ENCODE measurements at places on chromosomes 16 and 17.

- DNase-seq: no peak
These were observed 35.8 kb upstream of the HAPSTR1 start for GRCh38 chr16:9055661-9056060.

DNA sequence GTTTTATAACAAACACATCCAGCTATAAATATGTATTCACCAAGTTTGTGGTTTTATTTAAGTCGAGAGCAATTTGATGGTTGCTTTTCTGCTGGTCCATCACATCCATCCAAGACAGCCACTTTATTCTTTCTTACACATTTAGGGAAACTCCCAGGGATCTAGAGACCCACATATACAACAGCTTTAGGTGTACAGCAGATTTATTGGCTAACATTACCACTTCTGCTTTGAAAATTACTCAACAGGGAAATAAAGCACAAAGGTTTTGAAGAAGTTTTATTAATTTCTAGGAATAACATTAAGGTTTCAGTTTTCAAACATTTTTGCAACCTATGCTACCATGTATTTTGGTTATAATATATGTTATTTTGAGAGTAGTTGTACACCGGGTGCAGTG, 6.9 kb downstream of the ERCC4 start:
- no peak for DNase-seq

DNA sequence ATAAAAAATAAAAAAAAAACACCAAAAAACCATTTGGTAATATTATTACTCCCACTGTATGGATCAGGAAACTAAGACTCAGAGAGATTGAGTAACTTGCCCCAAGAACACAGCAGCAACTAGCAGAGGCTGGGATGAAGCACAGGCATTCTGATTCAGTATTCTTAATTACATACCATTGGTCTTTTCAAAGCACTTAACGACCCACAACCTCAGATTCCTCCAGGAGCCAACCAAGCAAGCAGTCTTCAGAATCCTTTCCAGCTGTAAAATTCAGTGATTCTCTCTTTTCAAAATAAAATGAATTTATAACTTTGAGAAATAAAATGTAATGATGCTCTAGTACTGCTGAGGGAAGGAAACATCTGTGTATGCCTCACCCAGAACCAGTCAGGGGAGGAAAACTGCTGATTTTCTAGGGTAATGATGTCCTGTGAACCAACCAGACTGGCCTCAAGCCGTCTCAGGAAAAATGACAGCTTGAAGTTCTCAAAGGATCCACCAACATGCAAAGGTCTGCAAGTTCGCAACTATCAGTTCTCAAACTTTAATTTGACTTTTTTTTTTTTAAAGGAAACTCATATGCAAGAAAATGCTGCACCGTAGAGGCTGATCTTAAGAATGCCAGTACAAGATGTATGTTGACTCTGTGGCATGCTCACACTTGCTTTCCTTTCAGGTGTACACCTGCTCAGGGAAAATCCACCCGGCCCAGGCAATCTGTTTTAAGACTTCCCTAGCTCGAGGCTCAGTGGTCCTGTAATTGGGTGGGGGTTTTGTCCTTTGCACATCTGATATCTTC, 9.0 kb downstream of the CUEDC1 start:
- no peak for DNase-seq

DNA sequence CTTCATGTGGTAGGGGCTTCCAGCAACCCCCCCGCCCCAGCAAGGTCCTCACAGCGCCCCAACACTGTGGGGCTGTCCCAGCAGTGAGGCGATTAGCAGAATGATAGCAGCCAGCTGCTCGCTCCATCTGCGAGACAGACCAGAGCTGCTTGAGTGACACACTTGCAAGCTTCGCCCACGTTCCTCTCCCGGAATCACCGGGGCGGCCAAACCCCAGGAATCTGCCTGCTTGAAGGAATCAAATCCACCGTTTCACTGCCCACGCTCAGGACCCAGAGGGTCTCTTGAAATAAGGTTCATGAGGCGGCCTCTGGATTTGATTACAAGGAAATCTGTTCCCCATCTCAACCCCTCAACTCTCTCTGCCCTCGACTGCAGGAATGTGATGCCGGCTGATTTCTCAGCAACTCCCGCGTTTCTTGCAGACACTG, 356.0 kb downstream of the C16orf95 start:
- DNase-seq: no peak

DNA sequence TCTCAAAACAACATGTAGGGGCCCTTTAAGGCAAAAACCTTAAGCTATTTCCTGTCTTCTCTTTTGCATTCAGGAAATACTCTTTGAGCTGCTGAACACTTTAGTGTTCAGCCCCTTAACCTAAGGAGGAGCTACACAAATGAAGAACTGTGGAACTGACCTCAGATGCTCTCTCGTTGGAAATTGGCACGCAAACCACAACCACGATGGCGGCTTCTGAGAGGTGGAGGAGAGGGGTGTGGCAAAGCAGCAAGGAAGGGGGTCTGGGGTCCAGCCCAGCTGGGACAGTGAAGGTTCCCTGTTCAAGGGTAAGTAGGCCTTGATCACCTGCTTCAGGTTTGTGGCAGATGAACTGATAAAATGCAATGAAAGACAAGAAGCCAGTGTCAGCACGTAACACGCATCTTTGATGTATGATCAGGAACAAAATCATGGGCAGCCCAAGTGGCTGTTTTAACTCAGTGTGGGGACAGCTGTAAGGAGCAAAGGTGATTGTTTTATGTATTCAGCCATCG, 291.6 kb upstream of the TNRC6C start:
- peak; percentile 26 for DNase-seq

- DNase-seq: no peak
These were observed 59.1 kb downstream of the PIPOX start for GRCh38 chr17:29102046-29102445.

- DNase-seq: no peak
These were observed 151.1 kb upstream of the GSE1 start for GRCh38 chr16:85461814-85462713.

DNA sequence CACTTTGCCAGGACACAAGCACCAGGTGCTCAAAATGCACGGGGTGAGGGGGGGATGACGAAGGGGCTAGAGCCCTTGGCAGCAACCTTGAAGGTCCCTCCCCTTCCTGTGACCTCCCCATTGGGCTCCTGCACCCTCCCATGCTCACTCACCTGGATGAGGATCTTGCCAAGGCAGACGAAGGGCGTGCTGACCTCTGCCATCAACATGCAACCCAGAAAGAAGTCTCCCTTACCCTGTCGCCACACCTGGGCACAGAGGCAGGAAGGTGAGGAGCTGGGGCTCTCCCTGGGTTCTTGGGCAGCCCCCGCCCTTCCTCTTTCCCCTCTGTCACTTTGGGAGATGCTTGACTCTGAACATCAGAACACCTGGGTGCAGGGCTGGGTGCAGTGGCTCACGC, 2.6 kb downstream of the C16orf92 start:
- DNase-seq: no peak

DNA sequence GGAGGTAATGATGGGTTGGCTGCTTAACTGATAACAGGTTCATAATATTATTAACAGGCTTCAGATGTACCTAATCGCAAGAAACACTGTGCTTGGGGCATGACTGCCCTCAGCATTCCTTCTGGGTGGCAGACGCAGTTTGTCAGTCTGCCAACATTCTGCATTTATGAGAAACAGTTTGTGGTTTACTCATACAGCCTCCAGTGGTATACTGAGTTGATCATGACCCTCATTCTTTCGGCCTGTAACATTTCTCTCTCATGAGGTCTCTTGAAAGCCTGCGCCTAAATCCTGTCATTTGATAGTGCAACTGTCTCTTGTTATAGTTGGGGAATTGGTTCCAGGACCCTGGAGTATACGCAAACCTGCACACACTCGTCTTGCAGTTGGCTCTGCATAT, 4.9 kb upstream of the RUSF1 start:
- DNase-seq: no peak

- DNase-seq: no peak
These were observed 42.0 kb downstream of the TNFRSF13B start for GRCh38 chr17:16929757-16930520.

DNA sequence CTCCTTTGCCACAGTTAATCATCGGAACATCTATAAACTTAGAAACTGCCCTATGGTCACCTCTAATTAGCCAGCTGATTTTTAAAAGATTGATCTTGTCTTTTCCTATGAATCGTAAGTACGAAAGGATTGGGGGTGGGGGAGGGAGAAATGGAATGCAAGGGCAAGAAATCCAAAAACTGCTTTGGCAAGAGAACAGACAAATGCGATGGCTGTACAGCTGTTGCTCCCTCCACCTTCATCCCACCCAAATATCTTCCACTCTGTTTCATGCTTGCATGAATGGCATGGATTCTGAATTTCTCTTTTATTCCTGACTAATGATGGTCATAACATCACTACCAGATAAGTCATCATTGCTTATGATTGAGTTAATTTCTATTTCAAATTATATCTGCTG, 165.7 kb downstream of the STX8 start:
- no peak for DNase-seq

DNA sequence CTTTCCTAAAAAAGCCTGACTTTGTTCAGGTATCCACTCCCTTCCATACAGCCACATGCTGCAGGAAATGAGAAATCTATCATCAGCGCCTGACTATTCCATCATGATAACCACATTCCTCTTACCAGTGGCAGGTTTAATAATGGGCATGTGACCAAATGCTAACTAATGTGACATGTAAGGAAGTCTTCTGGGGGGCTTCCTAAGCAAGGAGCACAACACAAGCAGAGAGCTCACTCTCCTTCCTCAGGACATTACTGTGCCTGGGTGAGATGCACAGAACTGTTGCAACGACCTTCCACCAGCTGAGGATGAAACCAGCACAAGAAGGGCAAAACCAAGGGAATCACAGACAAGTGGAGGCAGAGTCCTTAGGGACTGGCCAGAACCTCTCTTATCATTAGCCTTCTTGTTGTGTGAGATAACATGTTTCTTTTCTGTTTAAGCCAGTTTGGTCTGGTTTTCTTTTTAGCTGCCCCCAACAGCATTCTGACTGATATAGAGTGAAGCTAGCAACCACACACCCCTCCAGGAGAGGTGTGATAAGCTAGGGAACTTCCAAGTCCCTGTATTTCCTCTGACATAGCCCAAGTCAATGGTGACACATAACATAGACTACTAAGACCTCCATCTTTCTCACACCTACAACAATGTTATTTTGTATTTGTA, 16.9 kb downstream of the MYO1D start:
- no peak for DNase-seq

DNA sequence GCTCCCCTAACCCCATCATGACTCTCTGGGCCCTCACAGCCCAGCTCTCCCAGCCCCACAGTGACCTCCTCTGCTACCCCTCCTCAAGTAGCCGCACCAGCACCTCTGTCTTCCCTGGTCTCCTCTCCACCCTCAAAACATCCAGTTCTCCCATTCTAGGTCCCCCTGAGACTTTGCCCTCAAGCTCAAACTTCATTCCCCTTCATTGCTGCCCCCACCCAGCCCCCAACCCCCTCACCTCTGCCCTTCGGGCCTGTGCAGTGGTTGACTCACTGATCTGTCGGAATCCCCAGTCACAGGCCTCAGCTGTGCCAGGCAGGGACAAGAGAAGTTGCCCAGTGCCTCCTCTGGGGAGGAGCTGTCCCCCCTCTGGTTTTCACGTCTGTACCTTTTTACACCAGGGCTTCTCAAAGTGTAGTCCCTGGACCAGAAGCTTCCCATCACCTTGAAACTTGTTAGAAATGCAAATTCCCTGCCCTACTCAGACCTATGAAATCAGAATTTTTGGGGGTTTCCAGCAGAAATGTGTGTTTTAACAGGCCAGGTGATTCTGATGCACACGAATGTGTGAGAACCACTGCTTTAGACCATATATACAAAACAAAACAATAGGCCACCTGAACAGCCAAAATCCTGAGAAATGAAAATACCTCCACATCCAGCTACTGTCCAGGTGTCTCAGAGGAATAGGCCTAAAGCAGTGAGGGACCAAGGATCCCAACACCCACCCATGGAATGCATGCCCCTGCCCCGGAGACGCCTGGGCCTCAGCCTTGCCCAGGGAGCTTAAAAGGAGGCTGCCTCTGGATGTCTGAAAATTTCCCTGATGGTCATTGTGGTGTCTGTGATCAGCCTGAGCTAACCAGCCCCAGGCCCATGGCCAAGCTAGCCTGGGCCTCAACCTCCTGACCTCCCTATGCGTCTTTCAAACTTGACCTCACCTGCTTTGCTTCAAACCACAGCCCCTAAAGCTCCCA, 853 bp upstream of the DOK4 start:
- DNase-seq: no peak

DNA sequence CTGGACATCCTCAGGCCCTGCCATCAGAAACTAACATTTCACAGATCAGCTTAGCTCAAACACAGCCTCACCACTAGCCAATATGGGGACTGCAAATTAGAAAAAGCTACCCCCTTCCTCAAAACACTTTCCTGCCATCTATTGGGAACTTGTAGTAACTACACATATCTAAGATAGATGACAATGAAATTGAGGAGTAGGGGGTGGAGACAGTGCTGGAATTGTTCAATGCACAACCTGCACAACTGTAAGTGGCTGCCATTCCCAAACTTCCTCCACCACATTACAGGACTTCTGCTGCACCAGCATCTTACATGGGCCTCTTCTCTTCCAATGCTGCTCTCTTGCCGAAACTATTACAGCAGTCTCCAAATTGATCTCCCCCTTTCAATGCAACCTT, 21.9 kb downstream of the AIPL1 start:
- no peak for DNase-seq

GRCh38 chr16:72256398-72257066, 84.6 kb upstream of the PMFBP1 start:
- DNase-seq: no peak

GRCh38 chr16:61842666-61843065, 193.6 kb downstream of the CDH8 start:
- DNase-seq: no peak

DNA sequence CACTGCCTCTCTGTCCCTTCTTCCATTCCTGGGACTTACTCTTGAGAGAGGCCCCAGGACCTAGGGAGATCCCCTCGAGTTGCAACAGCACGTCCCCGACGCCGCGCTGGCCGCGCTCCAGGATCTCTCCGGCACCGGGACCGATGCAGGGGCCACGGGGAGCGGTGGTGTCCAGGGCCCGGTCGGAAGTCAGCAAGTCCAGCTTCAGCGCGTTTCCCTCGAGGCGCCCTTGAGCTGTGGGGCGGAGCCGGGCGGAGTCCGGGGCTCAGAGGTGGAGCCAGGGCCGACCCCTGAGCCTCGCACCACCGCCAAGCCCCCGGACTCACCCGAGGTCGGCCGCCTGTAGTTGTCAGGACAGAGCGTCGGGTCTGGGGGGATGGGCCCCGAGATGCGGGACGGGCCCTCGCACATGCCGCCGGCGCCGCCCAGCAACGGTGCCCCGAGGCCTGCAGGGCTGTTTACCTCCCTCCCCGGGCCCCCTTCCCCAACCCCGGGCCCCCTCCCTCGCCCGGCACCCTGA, 458 bp downstream of the ENKD1 start:
- no peak for DNase-seq

GRCh38 chr16:86396901-86397311, 113.4 kb upstream of the FOXF1 start:
- DNase-seq: no peak

- DNase-seq: no peak
These were observed 77.3 kb upstream of the ATF7IP2 start for GRCh38 chr16:10308305-10309193.

DNA sequence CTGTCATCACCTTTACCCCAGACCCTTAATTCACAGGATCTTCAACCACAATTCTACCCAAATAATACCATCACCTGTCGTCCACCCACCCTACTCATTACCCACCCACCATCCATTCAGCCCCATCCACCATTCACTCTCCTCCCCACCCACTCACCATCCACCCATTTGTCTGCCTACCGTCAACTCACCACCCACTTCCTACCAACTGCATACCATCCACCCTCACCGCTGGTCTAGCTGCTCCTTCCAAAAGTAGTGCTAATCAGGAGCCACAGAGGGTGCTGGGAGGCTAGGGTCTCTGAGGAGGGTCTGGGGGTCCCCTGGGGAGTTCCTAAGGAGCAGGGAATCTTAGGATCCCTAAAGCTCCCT, 12.0 kb upstream of the IGFBP4 start:
- no peak for DNase-seq

All from activated CD4-positive, alpha-beta T cell treated with anti-CD3 and anti-CD28 coated beads, Interleukin-2, amount 50 U/mL, for 24 hours (primary cell).